ENCODE measurements at places on chromosomes 16 and 17. TPM values are rescaled to one million over a fixed set of nuclear protein-coding genes. Genes with fewer than 3 reads are reported as not detected.

Gene OTOA
- total RNA-seq, result 0.33 TPM

Gene ZNF75A
- 17.5 TPM for total RNA-seq

Gene NHERF2
- 115 TPM for total RNA-seq

Gene FOXN1
- not detected for total RNA-seq

Gene SLFN14
- total RNA-seq, result not detected

Gene ENPP7
- not detected for total RNA-seq

Gene SPATA22
- total RNA-seq, result 0.24 TPM

Gene LPCAT2
- total RNA-seq, result 13.8 TPM

Gene CSH2
- total RNA-seq, result not detected

Gene LITAFD
- total RNA-seq, result not detected

Gene NPIPA7
- total RNA-seq, result 4.5 TPM

Gene ZG16
- total RNA-seq, result not detected

Gene CACNG1
- total RNA-seq, result not detected

Gene KRTAP1-1
- not detected for total RNA-seq

Gene MRPS34
- total RNA-seq, result 37.3 TPM

Gene ITPRIPL2
- total RNA-seq, result 68.1 TPM

Gene SF3B3
- total RNA-seq, result 144 TPM

Gene EPN3
- total RNA-seq, result not detected

Gene SCGB1C2
- total RNA-seq, result not detected

Gene GFAP
- total RNA-seq, result 1.7 TPM

Gene FN3K
- 9.6 TPM for total RNA-seq

Gene BANP
- total RNA-seq, result 14.7 TPM

Gene ICAM2
- total RNA-seq, result 36.4 TPM

Gene SYNGR3
- total RNA-seq, result 0.83 TPM

Gene SMIM5
- 0.38 TPM for total RNA-seq

Gene CBLN1
- 0.67 TPM for total RNA-seq

Gene METRN
- 21.6 TPM for total RNA-seq

Gene KRT40
- not detected for total RNA-seq

Gene BIRC5
- total RNA-seq, result 0.19 TPM

Gene SLC16A11
- total RNA-seq, result 1.3 TPM

Gene ABCA9
- 33.6 TPM for total RNA-seq

Gene TSNAXIP1
- 0.52 TPM for total RNA-seq
